ENCODE measurements at places on chromosomes 1 and 21. TPM values are rescaled to one million over a fixed set of nuclear protein-coding genes. Genes with fewer than 3 reads are reported as not detected.
A peak's percentile ranks its signal among the peaks of the same experiment; 100 is the strongest.

DNA sequence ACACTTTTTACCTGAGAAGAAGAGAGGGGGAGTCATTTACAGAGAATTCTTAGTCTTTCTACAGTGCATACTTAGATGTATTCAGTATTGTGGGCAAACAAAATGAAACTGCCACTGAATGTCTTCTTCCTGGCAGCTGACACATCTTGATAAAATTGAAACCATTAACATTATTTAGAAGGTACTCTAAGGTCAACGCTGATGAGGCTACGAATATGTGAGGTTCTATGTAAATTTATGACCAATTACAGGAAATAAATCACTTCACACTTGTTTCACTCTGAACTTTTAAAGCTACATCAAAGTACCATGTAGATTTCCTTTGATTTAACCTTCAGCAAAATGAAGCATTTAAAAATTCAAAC lies 51.3 kb upstream of the GFI1 start:
- DNase-seq: peak; percentile 31

GRCh38 chr1:202998836-202999750 lies 8.1 kb upstream of the TMEM183A start:
- DNase-seq: peak; percentile 60

- DNase-seq: no peak
Observed at GRCh38 chr1:180947901-180948640, 35.4 kb downstream of the KIAA1614 start.

- no peak for DNase-seq
Observed at GRCh38 chr1:226782845-226783601, 43.9 kb upstream of the ITPKB start.

DNA sequence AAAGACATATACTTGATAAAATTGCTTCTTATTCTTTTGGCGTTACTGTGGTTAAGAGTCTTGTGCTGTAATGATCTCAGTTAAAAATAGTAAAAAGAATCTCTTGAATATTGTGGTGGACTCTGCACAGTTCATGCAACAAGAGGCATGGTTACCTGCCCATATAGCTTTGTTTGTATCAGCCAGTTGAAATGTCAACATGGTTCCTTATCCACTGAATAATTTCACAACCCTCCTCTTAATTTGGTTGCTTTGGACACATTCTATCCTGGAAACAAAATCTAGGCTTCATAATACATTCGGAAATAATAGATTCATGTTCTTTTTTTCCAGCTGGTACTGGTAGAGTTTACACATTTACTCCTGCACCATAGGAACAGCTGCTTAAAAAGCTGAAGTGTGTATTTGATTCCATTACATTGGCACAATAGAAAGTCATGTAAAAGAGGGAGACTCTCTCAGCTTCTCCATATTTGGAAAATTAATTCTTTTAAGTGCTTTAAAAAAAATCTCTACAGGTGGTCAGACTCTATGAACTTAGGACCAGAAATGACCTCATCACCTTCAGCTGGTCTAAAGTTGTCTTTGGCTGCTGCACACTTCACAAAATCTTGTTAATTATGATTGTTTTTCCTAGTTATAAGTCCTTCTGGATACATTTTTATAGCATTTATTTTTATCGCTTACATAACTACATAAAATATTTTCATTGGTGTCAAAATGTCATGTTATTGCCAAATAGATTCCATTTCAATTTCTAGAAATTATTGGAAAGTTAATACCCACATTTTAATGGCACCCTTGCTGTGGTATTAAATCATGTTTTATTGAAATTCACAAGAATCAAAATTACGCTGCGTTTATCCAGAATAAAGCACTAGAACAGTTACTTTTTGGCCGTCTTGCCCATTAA lies 100.2 kb downstream of the LTN1 start:
- DNase-seq: no peak

DNA sequence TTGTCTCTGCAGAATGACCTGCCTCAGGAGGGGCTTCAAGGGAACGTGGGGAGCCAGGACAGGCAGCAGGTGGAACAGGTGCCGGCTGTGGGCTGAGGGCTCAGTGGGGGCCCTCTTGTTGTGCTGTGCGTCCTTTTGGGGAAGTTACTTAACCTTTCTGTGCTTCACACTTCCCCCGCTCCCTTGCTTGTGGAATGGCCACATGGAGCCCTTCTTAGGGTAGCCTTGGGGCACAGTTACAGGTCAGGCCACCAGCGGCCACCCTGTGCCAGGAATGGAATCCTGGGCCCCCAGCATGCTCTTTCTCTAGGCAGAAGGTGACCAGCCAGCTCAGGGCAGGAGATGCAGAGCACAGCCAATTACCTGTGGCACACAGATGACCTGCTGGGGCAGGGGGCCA lies 2.6 kb downstream of the IKBKE start:
- DNase-seq: no peak

GRCh38 chr21:31733551-31734149 lies 1.7 kb upstream of the SCAF4 start:
- DNase-seq: no peak

DNA sequence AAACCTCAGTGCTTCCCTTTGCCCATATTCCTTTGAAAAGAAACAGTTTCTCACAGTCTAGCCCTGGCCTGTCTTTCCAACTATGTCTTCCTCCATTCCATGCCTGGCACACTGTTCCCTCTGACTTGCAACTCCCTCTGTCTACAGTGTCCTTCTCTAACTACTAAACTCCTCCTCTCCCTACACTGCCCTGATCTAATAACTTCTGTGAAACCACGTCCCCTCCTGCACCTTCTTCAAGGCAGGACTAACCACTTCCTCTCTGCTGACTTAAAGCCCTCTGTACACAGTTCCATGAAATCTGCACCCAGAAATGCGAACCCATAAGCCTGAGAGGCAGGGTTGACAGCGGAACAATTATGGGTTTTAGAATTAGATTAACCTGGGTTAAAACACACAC lies 62.2 kb upstream of the ATP1B1 start:
- DNase-seq: peak; percentile 38

- no peak for DNase-seq
Observed at GRCh38 chr21:36732217-36732616, 33.3 kb downstream of the SIM2 start.

- DNase-seq: no peak
Observed at GRCh38 chr21:44891631-44892031, 18.1 kb upstream of the PTTG1IP start.

OR6Y1 gene
- total RNA-seq: not detected

VANGL2 gene
- total RNA-seq: not detected

RNU1-1 gene
- 3,877 TPM for total RNA-seq

ITGB2 gene
- total RNA-seq: 616 TPM

FCGR1A gene
- total RNA-seq: 0.21 TPM

SLC9C2 gene
- total RNA-seq: not detected

KRTAP11-1 gene
- total RNA-seq: not detected

GUCA2A gene
- not detected for total RNA-seq
